ENCODE measurements at places on chromosomes 7 and 10. TPM values are rescaled to one million over a fixed set of nuclear protein-coding genes. Genes with fewer than 3 reads are reported as not detected.

STEAP1B gene
- total RNA-seq, result 0.17 TPM

CNNM1 gene
- total RNA-seq, result 21.9 TPM

PSPH gene
- 22.2 TPM for total RNA-seq

ADCK2 gene
- total RNA-seq, result 21.0 TPM

LRRC17 gene
- 0.12 TPM for total RNA-seq

IQUB gene
- total RNA-seq, result 0.06 TPM

TAS2R60 gene
- total RNA-seq, result not detected

ARHGAP22 gene
- total RNA-seq, result 4.0 TPM

H2BK1 gene
- not detected for total RNA-seq

SSC4D gene
- 1.4 TPM for total RNA-seq

ENTPD7 gene
- total RNA-seq, result 9.4 TPM

GIMAP6 gene
- total RNA-seq, result not detected

SORCS3 gene
- not detected for total RNA-seq

TACC2 gene
- 74.1 TPM for total RNA-seq

CRPPA gene
- 0.75 TPM for total RNA-seq

GCK gene
- not detected for total RNA-seq

NOBOX gene
- not detected for total RNA-seq

PLXNA4 gene
- 0.41 TPM for total RNA-seq

SLC13A1 gene
- not detected for total RNA-seq

VAX1 gene
- total RNA-seq, result 1.3 TPM

TMEM184A gene
- total RNA-seq, result 7.7 TPM

ANKMY2 gene
- 13.8 TPM for total RNA-seq

TUBAL3 gene
- total RNA-seq, result 0.21 TPM

IRF5 gene
- total RNA-seq, result 17.8 TPM

TSPAN12 gene
- 0.79 TPM for total RNA-seq

SUN3 gene
- 0.09 TPM for total RNA-seq

OR6V1 gene
- not detected for total RNA-seq

PLAU gene
- 112 TPM for total RNA-seq

CAMK2B gene
- total RNA-seq, result 0.12 TPM

MEOX2 gene
- total RNA-seq, result not detected

PIK3CG gene
- total RNA-seq, result not detected

AQP1 gene
- total RNA-seq, result 0.52 TPM

LAMTOR4 gene
- total RNA-seq, result 134 TPM

DNAJC9 gene
- total RNA-seq, result 50.4 TPM

TMEM270 gene
- total RNA-seq, result 0.13 TPM

PPP1R3C gene
- 28.3 TPM for total RNA-seq

CNTNAP2 gene
- 0.10 TPM for total RNA-seq

PAX2 gene
- 0.26 TPM for total RNA-seq

ATP5MK gene
- 505 TPM for total RNA-seq

NKX2-3 gene
- not detected for total RNA-seq

CTAGE4 gene
- not detected for total RNA-seq

CALHM1 gene
- not detected for total RNA-seq

PCGF6 gene
- total RNA-seq, result 10.7 TPM

EEPD1 gene
- 58.0 TPM for total RNA-seq

FAM25C gene
- 0.98 TPM for total RNA-seq

COMMD3 gene
- total RNA-seq, result 48.5 TPM

TMEM176B gene
- 0.17 TPM for total RNA-seq

UBN2 gene
- total RNA-seq, result 2.8 TPM

DAGLB gene
- total RNA-seq, result 23.8 TPM

VSTM2A gene
- not detected for total RNA-seq

GAD2 gene
- not detected for total RNA-seq

PCLO gene
- total RNA-seq, result 0.98 TPM

OR2A12 gene
- not detected for total RNA-seq

ZNF679 gene
- not detected for total RNA-seq

KLF14 gene
- total RNA-seq, result 0.03 TPM

SFTPA1 gene
- total RNA-seq, result not detected

ELMO1 gene
- total RNA-seq, result 3.0 TPM

STN1 gene
- 19.7 TPM for total RNA-seq

CCDC146 gene
- 0.32 TPM for total RNA-seq

All from A549 treated with Hydrocortisone at 1 μM for 4 hours (cell line).